ENCODE measurements at places on chromosomes 2 and 18.

DNA sequence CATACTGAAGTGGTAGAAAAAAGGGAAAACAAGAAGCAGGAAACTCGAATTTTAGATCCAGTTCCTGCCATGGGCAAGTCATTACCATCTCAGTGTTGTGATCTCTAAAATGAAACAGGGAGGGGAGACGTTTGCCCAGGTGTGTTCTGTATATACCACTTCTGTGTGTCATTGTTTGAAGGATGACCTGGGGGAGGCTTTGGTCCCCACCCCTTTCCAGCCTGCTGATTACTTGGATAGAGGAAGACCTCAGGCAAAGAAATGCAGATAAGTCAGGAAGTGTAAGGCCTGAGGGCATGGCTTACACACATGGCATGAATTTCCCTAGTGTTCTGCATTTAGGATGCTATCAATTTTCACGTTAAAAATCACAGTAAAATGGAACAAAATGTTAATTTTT lies 205.2 kb upstream of the CXCR4 start:
- no peak for DNase-seq

DNA sequence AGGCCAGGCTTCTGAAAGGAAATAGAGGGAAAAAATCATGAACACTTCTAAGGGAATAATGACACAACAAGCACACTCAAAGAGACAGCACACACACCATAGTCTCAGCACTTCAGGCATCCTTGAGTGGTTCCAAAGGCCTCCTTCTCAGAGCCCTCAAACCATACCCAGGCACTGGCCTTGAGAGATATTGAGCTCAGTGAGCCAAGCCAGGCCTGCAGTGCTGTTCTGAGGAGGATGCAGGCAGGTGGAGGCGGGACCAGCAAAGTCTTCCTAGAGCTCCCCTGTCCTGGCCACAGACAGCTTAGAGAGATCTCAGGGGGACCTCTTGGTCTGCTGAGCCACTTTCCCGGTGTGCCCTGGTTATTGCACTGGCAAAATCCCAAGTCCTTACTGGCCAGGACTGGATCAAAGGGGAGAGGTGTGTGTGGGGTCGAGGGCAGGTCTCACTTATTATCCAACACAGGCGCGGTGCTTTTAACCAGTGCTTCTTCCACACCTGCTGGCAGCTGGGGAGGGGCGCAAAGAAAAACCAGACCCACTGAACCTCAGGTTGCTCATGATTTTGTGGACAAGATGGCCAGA lies 86.8 kb upstream of the HAAO start:
- DNase-seq, result no peak

DNA sequence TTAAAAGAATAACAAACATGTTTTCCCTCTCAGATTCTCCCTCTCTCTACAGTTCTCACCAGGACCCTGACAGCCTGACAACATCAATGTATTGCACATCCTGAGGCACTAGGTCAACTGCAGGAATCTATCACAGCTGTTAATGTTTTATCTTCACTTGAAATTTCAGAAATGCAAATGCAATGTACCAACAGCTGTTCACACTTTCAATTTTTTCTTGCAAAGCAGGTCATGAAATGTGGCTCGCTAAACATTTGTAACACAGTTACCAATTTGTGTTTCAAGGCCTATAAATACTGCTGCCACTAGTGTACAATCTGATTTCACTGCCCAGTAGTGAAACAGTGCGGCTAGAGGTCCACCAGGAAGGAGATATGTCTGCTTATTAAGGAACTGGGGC lies 147.8 kb downstream of the EXOC6B start:
- no peak for DNase-seq

- DNase-seq, result no peak
Observed at GRCh38 chr2:172628085-172628484, 72.2 kb downstream of the PDK1 start.

GRCh38 chr18:31041271-31042083 lies 1.1 kb downstream of the DSC3 start:
- DNase-seq, result no peak

- no peak for DNase-seq
Observed at GRCh38 chr18:56067969-56068671, 480.1 kb upstream of the TCF4 start.

GRCh38 chr2:235139956-235140800 lies 188.4 kb downstream of the SH3BP4 start:
- DNase-seq, result no peak

- no peak for DNase-seq
Observed at GRCh38 chr2:233486778-233487552, 79.6 kb downstream of the USP40 start.

DNA sequence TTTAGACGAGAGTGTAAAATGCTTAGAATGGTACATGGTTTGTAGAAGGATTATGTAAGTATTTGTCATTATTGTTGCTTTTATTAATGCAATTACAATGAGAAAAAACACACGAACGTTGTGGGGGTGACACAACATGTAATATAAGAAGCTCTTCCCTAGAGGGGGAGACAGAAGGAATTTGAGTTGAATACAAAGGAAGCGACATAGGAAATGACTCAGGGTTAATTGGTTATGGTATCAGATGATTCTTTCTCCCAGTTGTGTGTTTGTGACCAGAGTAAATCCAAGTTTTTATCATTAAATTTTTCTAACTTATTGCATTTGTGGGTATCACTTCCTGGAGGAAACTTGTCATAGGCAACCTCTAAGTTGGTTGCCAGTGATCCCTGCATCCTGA lies 625.6 kb upstream of the CDH2 start:
- no peak for DNase-seq

GRCh38 chr18:37435150-37435867 lies 130.3 kb downstream of the CELF4 start:
- no peak for DNase-seq

DNA sequence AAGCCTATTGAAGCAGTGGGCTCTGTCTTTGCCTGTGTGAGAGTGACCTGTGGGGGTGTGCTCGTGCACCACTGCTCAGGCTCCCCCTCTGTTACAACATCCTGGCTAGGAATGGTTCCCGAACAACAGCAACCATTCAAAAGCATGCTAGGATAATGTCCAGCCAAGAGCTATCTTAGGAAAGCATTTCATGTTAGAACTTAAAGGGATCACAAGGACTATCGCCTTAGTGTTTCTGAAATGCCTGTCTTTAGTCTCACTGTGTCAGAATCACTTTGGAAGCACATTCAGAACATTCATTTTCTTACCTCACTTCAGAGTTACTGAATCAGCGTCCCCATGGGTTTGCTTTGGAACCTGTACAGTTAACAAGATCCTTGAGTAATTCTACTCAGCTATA lies 134.9 kb upstream of the DSEL start:
- no peak for DNase-seq

DNA sequence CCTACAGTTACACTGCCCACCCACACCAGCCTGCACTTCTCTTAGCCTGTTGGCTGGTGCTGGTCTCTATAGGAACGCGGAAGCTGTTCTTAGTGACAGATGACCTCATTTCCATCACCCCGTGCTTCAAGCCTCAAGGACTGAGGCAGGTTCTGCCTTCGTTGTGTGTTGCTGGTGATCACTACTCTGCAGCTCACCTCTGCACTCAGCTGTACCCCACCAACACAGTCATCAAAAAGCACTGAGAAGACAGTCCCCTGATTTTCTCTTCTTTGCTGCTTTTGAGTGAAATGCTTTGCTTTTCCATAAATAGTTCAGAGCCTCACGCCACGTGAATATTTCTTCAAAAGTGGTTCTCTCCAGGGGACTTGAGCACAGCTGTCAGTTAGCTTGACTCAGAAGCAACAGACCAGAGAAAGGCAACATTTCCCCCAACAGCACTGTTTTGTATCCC lies 225.7 kb upstream of the CCDC150 start:
- DNase-seq, result no peak

DNA sequence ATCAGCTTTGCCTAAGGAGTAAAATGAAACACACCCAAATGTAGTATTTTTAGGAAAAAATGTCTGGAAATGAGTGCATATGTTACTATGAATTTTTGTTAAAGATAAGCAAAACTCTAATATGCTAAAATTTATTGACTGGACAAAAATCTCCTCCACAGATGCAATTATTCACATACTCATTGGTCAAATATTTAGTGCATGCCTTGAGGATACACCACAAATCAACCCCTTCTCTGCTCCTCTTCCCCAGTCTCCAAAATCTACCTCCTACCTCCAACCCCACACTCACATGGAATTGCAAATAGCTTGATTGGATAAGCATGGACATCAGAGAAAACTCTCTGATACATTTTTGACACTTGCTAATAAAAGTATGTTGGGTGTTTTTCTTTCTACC lies 95.6 kb upstream of the CDC42EP3 start:
- DNase-seq, result no peak

DNA sequence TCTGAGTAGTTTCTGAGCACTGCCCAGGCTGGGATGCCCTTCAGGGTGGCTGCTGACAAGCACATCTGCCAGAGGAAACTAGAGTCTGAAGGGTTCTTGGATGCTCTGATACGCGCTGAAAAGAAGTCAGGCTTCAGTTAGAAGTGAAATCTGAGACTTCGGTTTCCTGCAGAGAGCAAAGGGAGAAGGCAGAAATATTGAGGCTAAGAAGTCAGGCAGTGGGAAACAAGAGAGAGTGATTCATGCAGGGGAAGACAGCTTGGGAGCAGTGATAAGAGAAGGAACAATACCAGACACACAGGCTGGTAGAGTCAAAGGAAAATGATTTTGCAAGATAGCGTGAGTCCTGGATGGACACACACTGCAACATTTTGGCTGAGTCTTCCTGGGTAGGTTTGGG lies 51.0 kb upstream of the BOD1L2 start:
- DNase-seq, result no peak

- DNase-seq, result no peak
Observed at GRCh38 chr2:98711506-98711905, 19.4 kb downstream of the MGAT4A start.

DNA sequence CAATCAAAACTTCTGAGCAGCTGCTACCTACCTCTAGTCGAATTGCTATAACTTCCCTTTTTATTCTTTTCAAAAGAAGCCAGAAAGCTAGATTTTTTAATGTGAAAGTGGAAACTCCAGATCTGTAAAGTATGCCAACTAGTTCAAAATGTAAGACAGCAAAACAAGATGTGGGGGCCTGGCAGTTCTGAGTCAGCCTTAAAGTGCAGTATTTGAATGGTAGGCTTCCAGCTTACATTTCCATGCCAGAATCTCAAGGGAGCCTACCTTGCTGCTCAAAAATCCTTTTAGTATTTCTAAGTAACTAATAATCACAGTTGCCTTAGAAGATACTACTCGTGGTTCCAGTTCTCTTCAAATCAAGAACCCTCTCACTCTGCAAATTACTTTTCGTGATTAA lies 1288.7 kb downstream of the LRP1B start:
- no peak for DNase-seq

DNA sequence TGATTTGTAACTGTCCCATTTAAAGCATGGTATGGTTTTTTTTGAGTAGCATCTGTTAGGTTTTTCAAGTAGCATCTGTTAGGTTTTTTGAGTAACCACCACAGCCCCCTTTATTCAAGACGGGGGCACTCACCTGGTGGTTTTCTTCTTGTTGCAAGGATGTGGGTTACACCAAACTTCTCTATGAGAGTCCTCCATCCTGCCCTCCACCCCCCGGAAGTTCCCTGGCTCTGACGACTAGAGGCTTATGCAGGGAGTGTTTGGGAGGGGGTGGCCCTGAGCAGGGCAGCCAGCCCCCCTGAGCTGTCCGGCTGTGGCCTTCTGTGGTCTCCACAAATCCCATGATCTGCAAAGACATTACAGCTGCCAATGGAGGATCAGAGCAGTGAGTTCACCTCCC lies 39.3 kb downstream of the MTCL1 start:
- no peak for DNase-seq

DNA sequence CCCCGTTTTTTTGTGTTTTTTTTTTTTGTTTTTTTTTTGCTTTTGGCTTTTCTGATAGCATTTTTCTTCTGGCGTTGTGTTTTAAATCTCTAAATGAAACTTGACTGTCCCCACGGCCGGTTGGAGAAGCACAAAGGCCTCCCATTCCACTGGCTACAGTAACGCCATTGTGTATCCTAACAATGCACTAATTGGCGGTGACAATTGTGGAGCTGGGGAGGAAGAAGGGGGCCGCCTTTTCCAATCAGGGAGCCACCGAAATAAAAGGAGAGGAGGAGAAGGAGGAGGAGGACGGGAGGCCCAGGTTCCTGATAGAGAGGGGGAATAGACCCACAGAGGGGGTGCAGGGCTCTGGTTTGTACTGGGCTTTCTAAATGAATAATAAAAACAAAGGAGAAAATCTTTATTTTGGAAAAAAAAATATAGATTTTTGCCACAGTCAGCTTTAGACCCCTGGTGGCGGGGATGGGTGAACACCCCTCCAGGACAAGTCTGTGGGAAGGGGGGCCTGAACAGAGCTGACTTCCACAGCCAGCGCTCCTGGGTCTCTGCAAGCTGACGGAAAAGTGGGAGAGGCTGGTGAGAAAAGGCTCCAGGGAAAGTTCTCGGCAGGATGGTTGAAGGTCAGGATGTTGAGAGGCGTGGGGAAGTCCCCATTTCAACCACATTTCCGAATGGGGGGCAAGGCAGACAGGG lies 43.7 kb upstream of the FZD5 start:
- DNase-seq, result no peak

GRCh38 chr2:68385220-68385906 lies 20.3 kb downstream of the PLEK start:
- no peak for DNase-seq

- peak; percentile 47 for DNase-seq
Observed at GRCh38 chr2:71465356-71465755, 12.0 kb downstream of the DYSF start.

GRCh38 chr2:99776206-99776905 lies 286.5 kb upstream of the REV1 start:
- no peak for DNase-seq

DNA sequence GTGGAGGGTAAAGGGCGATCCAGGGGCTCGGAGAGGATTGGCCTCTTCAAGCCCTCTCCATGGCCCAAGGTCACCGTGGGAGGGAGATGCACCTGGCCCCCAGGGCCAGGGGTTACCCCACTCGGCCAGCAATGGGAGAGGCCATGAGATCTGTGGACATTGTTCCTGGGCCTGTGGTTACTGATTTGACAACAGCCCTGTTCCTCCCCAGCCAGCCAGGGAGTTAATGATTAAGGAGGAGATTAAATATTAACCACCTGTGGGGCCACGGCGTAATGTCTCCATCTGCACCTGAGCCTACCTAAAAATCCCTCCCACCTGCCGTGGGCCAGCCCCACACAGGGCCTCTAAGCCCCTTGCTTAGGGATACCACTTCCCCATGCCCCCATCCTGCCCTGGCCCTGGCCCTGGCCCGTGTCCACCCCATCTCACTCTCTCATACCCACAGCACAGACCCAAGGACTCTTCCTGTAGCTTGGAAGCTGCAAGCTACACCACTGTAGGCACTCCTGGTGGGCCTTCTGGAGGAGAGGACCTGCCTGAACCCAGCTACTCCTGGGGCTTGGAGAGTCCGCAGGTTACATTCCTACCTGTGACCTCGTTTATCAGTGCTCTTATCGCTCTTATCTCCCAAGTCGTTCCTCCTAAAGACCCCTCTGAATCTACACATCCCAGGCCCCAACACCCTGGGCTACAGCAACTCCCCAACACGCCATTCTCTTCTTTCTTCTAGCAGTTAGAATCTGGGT lies 32.1 kb downstream of the ZFP36L2 start:
- DNase-seq, result no peak

- no peak for DNase-seq
Observed at GRCh38 chr2:231673348-231673770, 35.0 kb upstream of the PTMA start.

GRCh38 chr2:20965221-20965620 lies 78.7 kb downstream of the APOB start:
- DNase-seq, result no peak

GRCh38 chr2:202060218-202060617 lies 12.8 kb upstream of the KIAA2012 start:
- no peak for DNase-seq
